ENCODE measurements at places on chromosomes 6 and 20. TPM values are rescaled to one million over a fixed set of nuclear protein-coding genes. Genes with fewer than 3 reads are reported as not detected.

- DNase-seq: no peak
These were observed 9.6 kb upstream of the CPNE5 start for GRCh38 chr6:36848658-36849441.

- peak; percentile 60 for DNase-seq
These were observed 47.1 kb downstream of the DST start for GRCh38 chr6:56595490-56596122.

DNA sequence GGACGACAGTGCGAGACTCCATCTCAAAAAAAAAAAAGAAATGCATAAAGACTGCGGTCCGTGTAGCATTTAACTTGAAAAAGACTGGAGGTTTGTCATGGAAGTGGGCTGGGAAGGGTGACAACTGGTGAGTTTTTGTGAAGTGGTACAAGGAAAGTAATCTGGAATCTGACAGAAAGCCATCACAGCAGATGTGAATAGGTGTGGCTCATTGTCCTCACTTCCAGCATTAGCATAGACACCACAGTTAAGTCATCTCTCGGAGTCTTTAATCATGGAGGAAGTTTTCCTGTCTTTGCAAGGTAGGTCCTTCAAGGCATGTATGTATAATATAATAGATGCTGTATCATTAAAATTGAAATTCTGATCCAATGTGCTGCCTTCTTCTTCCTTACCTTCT is 453.2 kb downstream of the TFAP2A start:
- no peak for DNase-seq

GRCh38 chr6:70353448-70353847 is 50.6 kb upstream of the COL9A1 start:
- DNase-seq: no peak

GRCh38 chr20:2151858-2152281 is 50.2 kb downstream of the STK35 start:
- DNase-seq: peak; percentile 36

DNA sequence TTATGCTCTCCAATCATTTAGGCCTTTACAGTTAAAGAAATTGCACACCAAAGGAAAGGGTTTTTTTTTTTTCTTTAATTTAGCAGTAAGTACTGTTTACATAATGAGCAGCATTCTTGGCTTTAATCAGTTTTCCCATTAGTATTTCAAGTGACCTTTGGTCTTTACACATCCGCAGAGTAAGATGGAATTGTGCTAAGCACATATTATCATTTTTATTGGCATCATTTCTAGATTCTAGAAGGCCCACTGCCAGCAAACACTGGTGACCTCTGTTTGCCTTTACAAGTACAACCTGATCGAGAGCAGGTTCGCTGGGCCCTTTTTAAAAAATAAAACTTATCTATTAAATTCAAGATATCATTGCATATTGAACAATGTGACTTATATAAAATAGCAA is 104.3 kb downstream of the ADGRG6 start:
- no peak for DNase-seq

GRCh38 chr20:38764567-38765318 is 16.5 kb downstream of the ACTR5 start:
- DNase-seq: no peak

GRCh38 chr6:11535801-11536230 is 1.7 kb upstream of the TMEM170B start:
- no peak for DNase-seq

CAGE1 gene
- total RNA-seq: not detected

FARS2 gene
- 25.4 TPM for total RNA-seq

SLC24A3 gene
- 7.1 TPM for total RNA-seq

COL19A1 gene
- total RNA-seq: 2.3 TPM

CNR1 gene
- total RNA-seq: 1.8 TPM

OR2H1 gene
- not detected for total RNA-seq

LHFPL5 gene
- not detected for total RNA-seq

Data from skin of body (tissue), 3 donors.